ENCODE measurements at places on chromosomes 12 and 14.

DNA sequence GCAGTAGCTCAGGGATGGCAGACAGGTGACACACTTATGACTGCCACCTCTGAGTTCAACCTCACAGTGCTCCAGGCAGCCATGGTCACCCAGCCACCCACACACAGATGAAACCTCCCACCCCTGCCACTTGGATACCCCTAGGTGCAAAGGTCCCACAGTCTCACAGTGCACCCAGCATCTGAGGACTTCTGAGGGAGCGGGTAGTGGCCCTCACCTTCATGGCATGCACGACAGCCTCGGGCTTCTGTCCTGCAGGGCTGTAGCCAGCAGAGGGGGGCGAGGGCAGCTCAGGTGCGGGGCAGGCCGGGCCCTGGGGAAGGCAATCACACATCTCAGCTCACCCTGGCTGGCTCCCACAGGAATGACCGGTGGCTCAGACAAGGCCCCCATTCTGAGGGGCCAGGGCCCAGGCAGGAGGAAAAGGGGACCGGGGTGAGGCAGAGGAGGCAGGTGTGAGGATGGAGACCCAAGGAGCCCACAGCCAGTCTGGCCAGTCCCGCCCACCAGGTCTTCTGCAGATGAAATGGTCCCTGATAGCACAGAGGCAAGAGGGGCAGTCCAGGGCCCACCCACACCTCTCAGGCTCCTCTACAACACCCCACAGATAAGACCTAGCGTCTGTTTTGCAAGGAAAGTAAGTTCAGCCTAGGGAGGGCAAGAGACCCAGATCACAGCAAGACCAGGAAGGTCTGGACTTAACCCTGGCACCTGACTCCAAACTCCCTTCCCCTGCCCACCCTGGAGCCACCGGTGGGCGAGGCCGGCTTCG, 35.8 kb downstream of the CCNK start:
- DNase-seq, result no peak

DNA sequence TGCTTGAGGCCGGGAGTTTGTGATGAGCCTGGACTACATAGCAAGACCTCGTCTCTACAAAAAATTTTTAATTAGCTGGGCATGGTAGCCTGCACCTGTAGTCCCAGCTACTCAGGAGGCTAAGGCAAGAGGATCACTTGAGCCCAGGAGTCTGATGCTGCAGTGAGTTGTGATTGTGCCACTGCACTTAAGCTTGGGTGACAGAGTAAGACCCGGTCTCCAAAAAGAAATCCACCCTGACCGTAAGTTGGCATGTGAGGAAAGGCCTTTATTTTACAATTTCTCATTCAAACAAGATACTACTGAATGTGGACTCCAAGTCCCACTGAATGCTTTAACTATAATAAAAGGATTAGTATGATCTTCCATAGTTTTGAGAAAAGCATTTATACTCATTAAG, 27.3 kb downstream of the PSMA6 start:
- DNase-seq, result no peak

DNA sequence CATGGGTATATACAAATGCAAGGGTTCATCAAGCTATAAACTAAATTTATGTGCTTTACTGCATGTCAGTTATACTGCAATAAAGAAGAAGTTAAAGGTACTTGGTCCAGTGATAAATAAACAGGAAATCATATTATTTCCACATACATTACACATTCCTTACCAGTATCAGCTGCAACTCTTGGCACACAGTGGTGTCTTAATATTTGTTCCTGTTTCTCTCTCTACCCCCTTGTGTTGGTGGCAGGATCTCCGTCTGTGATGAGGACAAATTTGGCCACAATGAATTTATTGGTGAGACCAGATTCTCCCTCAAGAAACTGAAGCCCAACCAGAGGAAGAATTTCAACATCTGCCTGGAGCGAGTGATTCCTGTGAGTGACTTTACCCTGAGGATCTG, 19.2 kb upstream of the OAS1 start:
- DNase-seq, result no peak

GRCh38 chr12:6204533-6205143, 4.4 kb downstream of the CD9 start:
- DNase-seq, result no peak

DNA sequence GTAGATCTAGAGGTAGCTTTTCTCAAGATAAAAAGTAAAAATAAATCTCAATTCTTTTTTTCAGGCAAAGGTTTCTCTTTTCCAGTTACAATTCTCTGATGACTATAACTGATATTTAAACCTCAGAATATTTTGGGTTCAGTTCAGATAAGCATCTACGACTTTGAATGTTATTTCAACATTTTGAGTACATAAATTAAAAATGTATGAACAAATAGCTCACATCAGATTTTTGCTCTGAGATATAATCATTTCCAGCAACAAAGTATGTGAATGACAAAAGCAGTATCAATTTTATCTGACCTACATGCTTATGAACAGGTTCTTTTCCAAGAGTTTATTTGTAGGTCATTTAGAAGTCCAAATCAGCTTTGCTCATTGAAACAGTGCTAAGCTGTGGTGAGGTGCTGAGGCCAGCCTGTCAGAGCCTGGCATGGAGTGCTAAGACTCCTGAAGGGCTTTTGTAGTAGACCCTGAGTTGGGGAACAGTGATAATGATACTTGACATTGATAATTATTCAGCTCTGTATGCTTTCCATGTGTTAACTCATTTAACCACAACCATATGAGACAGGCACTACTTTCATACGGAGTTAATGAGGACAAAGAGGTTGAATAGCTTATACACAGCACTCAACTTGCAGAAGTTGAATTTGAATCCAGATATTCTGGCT, 205.0 kb upstream of the DCN start:
- no peak for DNase-seq

DNA sequence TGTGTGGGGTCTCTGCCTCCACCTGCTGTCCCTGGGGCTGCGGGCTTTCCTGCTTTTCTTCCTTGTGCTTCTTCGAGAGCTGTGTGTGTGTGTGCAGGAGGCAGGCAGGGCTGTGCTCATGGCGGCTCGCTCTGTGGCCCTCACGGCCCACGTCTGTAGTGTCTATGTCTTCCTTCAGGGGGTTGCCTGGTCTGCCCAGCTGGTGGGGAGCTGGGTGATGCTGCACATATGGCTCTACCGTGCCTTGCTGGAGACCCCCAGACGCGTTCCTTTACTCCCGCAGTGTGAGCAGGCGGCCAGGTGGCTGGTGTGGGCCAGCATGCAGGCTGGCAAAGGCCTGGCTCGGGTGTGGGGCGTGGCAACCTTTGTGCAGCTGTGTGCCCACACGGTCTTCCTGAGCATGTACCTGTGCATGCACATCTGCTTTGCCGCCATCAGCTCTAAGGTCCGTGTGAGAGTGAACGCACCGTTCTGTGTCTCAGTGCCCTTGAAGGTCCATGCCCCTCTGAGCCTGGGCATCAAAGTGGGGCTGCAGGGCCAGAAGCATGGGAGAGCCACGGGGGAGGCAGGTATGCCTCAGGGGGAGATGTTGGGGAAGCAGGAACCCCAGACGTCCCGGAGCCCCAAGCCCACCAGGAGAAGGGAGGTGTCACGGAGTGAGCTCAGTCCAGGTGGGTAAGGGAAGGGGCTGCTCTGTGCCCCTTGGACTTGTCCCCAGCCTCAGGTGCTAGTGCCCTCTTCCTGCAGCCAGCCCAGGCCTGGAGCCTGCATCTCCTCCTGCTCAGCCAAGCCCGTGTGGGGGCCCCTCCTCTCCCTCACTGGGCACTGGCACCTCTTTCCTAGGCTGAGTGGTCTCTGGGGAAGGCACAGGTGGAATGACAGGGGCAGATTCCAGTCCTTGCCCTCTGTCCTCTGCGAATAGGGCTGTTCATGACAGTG, 26.4 kb downstream of the CLSTN3 start:
- DNase-seq, result no peak

- DNase-seq, result no peak
Observed at GRCh38 chr14:95365401-95365800, 45.7 kb upstream of the CLMN start.

DNA sequence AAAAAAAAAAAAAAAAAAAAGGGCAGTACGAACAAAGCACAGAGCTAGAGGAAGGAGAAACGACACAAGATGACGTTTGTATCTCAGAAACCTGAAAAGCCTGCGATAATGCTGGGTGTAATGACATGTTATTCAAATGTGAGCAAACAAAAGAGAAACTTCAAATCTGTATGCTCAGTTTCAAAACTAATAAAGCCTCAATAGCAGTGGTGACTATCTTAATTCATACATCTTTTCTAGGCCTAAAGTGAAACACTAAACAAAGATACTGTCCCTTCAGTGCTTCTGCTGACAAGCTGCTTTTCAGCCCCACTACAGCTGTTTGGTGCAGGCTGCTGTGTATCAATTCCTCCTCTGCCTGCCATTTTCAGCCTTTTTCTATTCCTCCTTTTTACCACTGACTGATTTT, 15.8 kb downstream of the ITPR2 start:
- DNase-seq, result no peak

DNA sequence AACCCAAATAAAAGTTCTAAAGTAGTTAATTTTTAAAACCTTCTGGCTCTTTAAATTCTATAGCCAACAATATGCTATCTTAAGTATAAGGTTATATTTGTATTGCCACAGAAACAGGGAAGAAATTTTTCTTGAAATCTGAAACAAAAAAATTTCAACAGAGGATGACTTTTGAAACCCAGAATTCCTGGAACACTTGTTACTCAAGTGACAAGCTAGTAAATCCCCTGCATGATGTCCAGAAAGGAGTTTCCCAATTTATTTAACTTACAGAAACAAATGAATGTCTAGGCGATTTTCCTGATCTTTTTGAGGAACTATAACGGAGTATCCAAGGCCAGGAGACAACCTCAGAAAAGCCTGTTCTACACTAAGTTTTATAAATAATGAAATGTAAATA, 69.6 kb downstream of the SLC41A2 start:
- no peak for DNase-seq

DNA sequence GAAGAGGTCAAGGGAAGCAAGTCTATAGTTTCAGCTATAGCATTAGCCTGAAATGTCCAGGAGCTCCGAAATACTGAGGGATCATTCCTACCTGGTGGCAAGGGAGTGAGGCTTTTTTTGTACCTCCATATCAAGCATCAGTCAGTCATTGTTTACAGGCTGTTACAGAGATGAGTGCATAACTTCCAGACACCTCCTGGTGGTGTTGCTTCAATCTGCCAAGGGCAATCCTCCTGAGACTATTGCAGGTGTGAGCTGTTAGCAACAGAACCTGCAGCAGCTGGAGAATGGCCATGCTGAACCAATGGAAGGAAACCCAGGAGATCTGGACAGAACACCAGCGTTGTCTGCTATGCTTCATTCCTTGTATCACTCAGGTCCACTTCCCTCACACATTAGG, 80.0 kb upstream of the SLC8A3 start:
- DNase-seq, result no peak

- no peak for DNase-seq
Observed at GRCh38 chr14:91116913-91117588, 3.2 kb downstream of the DGLUCY start.

- DNase-seq, result no peak
Observed at GRCh38 chr14:56358851-56359614, 220.6 kb upstream of the TMEM260 start.

- DNase-seq, result no peak
Observed at GRCh38 chr12:42502682-42503081, 86.9 kb downstream of the PRICKLE1 start.

- DNase-seq, result no peak
Observed at GRCh38 chr12:4862809-4863208, 46.9 kb upstream of the KCNA1 start.

DNA sequence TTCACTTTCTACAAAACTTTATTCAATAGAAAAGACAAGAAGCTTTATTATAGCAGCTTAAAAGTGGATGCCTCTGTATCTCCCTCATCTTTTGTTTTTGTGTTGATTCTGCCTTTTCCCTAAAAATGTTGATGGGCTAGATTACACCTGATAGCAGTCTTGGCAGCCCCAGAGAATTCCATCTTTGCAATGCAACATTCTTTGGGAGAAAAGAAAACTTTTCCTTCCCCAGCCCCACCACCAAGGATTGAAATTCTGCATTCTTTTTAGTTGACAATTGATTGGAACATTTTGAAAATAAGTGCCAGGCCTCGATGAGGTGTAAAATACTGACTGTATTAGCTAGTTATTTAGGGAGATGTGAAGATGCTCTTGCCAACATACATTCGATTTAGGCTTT, 306.8 kb upstream of the G2E3 start:
- no peak for DNase-seq

DNA sequence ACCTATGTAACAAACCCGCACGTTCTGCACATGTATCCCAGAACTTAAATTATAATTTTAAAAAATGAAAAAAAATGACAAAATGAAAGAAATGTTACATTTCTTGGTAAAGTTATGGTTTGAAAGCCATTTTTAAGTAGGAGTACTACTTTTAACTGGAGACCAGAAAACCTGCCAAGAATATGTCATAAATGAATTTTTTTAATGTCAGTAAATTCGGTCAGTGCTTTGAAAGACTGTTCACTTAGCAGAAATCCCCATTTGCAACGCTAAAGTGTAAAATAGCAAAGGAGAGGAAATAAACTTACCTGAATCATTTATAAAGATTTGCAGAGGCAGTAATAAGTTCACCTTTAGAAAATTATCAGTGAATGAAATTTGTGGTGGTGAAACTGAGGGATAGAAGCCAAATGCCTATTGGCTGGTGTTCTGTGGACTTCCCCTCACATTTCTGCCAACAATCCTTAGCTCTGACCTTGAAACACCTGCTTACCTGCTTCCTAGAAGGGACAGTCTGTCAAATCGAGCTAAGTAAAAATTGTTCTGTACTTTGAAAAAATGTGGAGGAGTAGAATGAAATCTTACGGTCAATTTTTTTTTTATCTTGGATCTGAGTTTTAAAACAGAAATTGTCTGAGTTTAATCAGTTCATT, 714.2 kb downstream of the SLC6A15 start:
- DNase-seq, result no peak

- DNase-seq, result peak; percentile 29
Observed at GRCh38 chr14:93906341-93907329, 20.5 kb upstream of the FAM181A start.

DNA sequence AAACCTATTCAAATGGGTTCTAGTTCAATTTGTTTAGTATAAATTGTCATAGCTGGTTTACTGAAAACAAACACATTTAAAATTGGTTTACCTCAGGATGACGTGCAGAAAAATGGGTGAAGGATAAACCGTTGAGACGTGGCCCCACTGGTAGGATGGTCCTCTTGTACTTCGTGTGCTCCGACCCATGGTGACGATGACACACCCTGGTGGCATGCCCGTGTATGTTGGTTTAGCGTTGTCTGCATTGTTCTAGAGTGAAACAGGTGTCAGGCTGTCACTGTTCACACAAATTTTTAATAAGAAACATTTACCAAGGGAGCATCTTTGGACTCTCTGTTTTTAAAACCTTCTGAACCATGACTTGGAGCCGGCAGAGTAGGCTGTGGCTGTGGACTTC, 8.3 kb downstream of the CALM1 start:
- DNase-seq, result no peak

- DNase-seq, result no peak
Observed at GRCh38 chr14:40656311-40656710, 950.4 kb upstream of the LRFN5 start.

GRCh38 chr12:43107026-43107775, 444.8 kb downstream of the ADAMTS20 start:
- DNase-seq, result no peak

- no peak for DNase-seq
Observed at GRCh38 chr12:92539976-92540781, 162.6 kb upstream of the PLEKHG7 start.
